ENCODE measurements at places on chromosomes 5 and 9. TPM values are rescaled to one million over a fixed set of nuclear protein-coding genes. Genes with fewer than 3 reads are reported as not detected.

The C9orf50 gene
- total RNA-seq: not detected

The AIF1L gene
- total RNA-seq: 19.1 TPM

The PCDHGA4 gene
- total RNA-seq: 3.9 TPM

The TTC33 gene
- total RNA-seq: 43.8 TPM

The OR2S2 gene
- total RNA-seq: not detected

The AGPAT2 gene
- 24.6 TPM for total RNA-seq

The ZNF366 gene
- 3.9 TPM for total RNA-seq

The FREM1 gene
- 18.2 TPM for total RNA-seq

The ADAMTSL1 gene
- 22.4 TPM for total RNA-seq

The AP3S1 gene
- total RNA-seq: 52.5 TPM

The RNF183 gene
- total RNA-seq: 0.21 TPM

The DIAPH1 gene
- 33.2 TPM for total RNA-seq

The PNPLA7 gene
- total RNA-seq: 1.5 TPM

The ADAMTSL2 gene
- total RNA-seq: 4.3 TPM

The LECT2 gene
- total RNA-seq: not detected

The FGF18 gene
- total RNA-seq: 3.9 TPM

The PTGR1 gene
- 81.2 TPM for total RNA-seq

The RAI14 gene
- total RNA-seq: 42.6 TPM

The ZNF883 gene
- 3.8 TPM for total RNA-seq

The WWC1 gene
- total RNA-seq: 15.5 TPM

The RXFP3 gene
- total RNA-seq: not detected

The TYRP1 gene
- total RNA-seq: 0.92 TPM

The PCDHB7 gene
- 3.3 TPM for total RNA-seq

The LCNL1 gene
- 0.31 TPM for total RNA-seq

The NSG2 gene
- 3.1 TPM for total RNA-seq

The FBP2 gene
- 83.0 TPM for total RNA-seq

The PTPRD gene
- 105 TPM for total RNA-seq

The PPP3R2 gene
- total RNA-seq: not detected

The SPINK4 gene
- not detected for total RNA-seq

The SLC34A1 gene
- total RNA-seq: not detected

The CDH9 gene
- total RNA-seq: not detected

The CD74 gene
- 75.4 TPM for total RNA-seq

The IQGAP2 gene
- total RNA-seq: 32.8 TPM

The CSF1R gene
- total RNA-seq: 21.6 TPM

The FOXD4L5 gene
- not detected for total RNA-seq

The FAM219A gene
- total RNA-seq: 8.4 TPM

The CATSPER3 gene
- not detected for total RNA-seq

The GNE gene
- 33.1 TPM for total RNA-seq

The C5orf58 gene
- total RNA-seq: not detected

The RECK gene
- total RNA-seq: 22.9 TPM

The PCDHB10 gene
- total RNA-seq: 6.1 TPM
